ENCODE measurements at places on chromosomes 7 and 10. TPM values are rescaled to one million over a fixed set of nuclear protein-coding genes. Genes with fewer than 3 reads are reported as not detected.

Gene MMP21
- total RNA-seq, result not detected

Gene ZNF488
- total RNA-seq, result 0.41 TPM

Gene LRIT1
- not detected for total RNA-seq

Gene ANKIB1
- total RNA-seq, result 50.1 TPM

Gene LGI1
- not detected for total RNA-seq

Gene TRPV6
- 0.38 TPM for total RNA-seq

Gene ABCB1
- 7.5 TPM for total RNA-seq

Gene LRRTM3
- not detected for total RNA-seq

Gene STARD3NL
- total RNA-seq, result 53.8 TPM

Gene ADCYAP1R1
- 1.8 TPM for total RNA-seq

Gene CCAR1
- total RNA-seq, result 45.8 TPM

Gene UPK3BL1
- 39.4 TPM for total RNA-seq

Gene NKX2-3
- total RNA-seq, result 0.26 TPM

Gene CXCL12
- total RNA-seq, result 40.8 TPM

Gene LARP4B
- total RNA-seq, result 126 TPM

Gene RAMP3
- total RNA-seq, result 255 TPM

Gene DENND11
- 40.2 TPM for total RNA-seq

Gene CPA1
- total RNA-seq, result not detected

Gene TMEM229A
- not detected for total RNA-seq

Gene GPR15LG
- total RNA-seq, result not detected

Gene LRRC4
- total RNA-seq, result 6.4 TPM

Gene CYP2E1
- total RNA-seq, result 2.1 TPM

Gene LRRD1
- total RNA-seq, result not detected

Gene ATOH7
- not detected for total RNA-seq

All from upper lobe of right lung (tissue), 1 donor.